ENCODE measurements at places on chromosomes 6 and 20.

- DNase-seq, result no peak
These were observed 15.4 kb downstream of the CDC40 start for GRCh38 chr6:110195639-110196038.

DNA sequence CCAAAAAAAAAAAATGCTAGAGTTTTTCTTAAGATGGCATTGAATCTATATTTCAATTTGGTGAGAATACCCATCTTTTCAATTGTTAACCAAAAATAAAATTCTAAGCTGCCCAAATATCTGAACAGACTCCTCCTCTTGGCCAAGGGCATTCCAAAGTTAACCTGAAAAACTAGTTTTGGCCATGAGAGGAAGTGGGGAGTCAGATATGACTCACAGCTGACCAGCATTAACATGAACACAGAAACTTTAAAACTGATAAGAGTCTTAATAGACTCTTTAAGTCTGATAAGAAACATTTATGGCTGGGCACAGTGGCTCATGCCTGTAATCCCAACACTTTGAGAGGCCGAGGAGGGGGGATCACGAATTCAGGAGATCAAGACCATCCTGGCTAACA lies 171.3 kb downstream of the FAXC start:
- no peak for DNase-seq

DNA sequence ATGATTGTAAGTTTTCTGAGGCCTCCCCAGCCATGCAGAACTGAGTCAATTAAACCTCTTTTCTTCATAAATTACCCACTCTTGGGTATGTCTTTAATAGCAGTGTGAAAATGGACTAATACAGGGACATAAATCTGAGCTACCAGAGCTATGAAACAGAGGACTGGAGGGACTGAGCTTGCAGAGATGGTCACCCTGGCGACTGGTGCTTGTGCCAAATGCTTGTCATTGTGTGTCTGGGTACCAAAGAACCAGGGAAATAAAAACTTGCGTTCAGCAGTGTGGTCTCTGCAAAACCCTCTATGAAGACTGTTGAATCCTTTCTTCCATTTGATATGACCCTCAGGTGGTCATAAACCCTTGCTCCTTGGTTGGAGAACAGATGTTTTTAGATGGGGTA lies 105.1 kb upstream of the PRL start:
- DNase-seq, result no peak

DNA sequence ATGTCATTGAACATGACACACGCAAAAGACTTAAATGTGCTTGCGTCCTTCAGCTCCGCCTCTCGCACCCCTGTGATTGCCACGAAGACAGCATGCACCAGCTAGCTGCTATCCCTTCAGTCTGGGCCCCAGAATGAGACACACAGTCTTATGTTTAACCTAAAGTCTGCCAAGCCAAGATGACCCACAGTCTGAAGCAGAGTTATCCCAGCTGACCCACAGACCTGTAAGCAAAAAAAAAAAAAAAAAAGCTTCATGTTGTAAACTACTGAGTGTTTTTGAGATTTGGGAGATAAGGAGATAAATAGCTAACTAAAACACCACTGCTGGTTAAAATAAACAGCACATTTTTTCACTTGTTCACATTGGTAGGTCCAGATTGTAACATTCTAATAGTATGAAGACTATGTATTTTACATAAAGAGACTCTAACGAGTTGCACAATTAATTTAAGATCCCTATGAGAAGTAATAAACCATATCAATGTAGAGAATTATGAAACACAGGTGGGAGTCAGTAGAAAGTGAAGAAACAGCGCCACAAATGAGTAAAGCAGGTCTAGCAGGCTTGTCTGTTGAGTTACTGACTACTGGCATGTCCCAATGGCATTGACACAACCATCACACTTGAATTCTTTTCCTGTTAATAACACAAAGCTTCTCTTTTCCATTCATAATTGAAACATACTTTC lies 47.4 kb upstream of the CCDC28A start:
- peak; percentile 76 for DNase-seq

GRCh38 chr20:4894409-4894808 lies 106.9 kb downstream of the SLC23A2 start:
- DNase-seq, result no peak

GRCh38 chr6:118285791-118286190 lies 262.3 kb upstream of the PLN start:
- no peak for DNase-seq

DNA sequence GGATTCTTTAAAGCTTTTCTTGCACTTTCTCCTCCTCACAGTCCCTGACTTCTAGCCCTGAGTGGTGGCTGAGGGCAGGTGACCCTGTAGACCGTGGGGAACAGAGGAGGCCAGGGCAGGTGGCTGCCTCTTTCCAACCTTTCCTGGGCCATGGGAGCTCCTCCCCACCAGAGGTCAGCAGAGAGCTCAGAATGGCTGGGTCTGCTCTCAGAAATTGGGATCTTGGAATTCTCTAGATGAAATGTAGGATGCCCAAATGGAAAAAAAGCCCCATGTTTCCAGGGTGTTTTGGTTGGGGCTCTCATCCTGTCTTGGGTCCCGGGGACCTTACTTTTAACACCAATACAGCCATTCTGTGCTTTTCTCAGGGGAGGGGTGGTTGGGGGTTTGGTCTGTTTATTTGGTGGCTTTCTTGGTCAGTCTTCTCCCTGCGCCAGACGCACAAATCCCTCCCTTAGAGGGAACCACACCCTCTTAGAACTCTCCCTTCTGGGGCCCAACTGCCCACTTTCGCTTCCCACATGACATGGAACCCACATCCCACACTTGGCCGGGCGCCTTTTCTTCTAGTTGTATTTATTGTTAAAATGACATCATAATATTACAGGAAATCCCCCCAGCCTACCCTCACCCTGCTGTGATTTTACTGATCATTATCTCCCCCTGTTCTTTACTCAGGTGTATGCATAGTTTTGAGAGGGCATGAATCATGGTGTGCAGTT lies 17.9 kb downstream of the GNAS start:
- peak; percentile 57 for DNase-seq

- DNase-seq, result peak; percentile 39
These were observed 587.5 kb downstream of the CD109 start for GRCh38 chr6:74283532-74283931.

DNA sequence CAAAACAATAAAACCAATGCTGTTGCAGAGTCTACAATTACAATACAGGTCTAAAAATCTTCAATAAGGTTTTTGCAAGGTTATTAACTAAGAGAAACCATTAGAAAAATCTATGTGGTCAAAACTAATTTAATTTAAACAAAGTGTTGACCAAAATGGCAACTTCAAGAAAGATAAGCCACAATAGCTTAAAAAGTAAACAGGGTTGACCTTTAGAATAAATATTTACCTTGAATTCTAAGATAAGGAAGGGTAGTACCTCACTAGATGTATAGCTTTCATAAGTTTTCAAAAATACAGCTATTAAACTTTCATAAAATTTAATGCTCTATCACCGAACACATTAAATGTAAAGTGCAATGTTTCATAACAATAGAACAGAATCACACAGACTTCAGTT lies 11.4 kb downstream of the RTN4IP1 start:
- no peak for DNase-seq

GRCh38 chr6:138620630-138621029 lies 121.3 kb upstream of the NHSL1 start:
- DNase-seq, result no peak

GRCh38 chr6:108831104-108831503 lies 17.1 kb upstream of the ARMC2 start:
- no peak for DNase-seq

DNA sequence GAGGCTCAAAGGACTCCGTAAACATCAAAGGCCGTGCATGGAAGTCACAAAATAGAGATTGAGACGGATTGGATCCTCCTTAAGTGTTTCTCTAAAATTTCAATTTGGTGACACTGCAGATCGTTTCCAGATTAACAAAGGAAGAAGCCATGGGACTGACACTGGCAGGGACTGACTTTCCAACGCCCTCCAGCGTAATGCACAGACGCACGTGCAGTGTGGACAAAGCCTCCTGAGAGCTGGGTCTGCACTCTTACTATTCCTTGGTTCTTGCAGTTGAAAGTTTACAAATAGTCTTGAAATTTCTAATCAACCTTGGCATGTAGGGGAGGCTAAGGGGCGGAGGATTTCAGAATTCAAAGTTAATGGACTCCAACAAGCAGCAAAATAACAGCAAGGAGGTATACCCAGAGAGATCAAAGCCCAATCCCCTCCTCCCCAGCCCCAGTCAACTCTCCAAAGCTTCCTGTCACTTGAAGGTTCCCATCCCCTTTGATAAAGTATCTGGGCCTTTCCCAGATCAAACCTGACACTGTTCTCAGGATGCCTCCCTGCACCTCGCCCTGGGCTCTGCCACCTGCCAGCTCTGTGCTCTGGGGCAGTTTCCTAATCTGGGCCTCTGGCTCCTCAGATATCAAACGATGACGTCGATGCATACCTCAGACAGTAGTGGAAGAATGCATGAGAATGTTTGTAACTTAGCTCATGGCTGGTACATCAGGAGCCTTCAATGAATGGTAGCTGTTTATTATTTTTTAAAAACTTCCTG lies 106.5 kb upstream of the TRAF3IP2 start:
- DNase-seq, result peak; percentile 50
